ENCODE measurements at places on chromosomes 4 and X. TPM values are rescaled to one million over a fixed set of nuclear protein-coding genes. Genes with fewer than 3 reads are reported as not detected.

- DNase-seq, result no peak
These were observed 64.0 kb upstream of the VCX2 start for GRCh38 chrX:8235026-8235425.

ARHGAP36 gene
- not detected for total RNA-seq

DNA sequence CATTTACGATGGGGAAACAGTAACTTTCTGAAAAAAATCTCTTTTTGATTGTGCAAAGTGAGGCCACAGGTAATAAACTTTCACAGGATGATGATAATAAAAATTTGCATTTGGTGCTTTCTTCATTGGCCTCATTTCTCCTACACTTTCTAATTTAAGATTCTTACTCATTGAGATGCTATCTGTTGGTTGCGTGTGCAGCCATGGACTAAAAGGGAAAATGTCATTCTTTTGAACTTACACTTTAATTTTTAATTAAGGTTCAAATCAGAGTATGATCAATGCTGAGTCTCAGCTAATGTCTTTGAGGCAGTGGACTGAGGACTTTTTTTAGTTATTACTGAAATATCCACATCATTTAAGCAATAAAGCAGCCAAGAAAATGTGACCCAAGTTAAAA lies 87.6 kb downstream of the SEL1L3 start:
- DNase-seq, result no peak

NAP1L2 gene
- 0.06 TPM for total RNA-seq

GRCh38 chrX:15404401-15405096 lies 20.3 kb upstream of the VEGFD start:
- no peak for DNase-seq

DNA sequence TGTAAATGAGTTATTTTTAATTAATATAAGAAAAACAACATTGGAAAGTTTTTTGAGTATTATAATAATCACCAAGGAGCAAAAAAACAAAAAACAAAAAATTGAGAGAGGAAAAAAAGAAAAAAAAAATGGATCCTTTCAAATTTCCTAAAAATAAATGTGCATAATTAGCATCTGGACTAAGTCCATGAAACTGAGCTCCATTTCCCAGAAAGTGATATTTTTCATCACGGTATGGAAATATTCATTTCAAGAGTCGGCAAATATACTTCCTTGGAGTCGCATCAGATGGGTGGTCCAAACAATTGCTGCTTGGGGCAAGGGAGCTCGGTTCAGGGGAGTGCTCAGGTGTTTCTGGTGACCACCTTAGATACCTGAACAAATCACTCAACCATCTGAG lies 305.1 kb downstream of the LDB2 start:
- no peak for DNase-seq

GRCh38 chr4:69775321-69775867 lies 15.0 kb upstream of the SULT1B1 start:
- DNase-seq, result no peak

DCAF12L2 gene
- total RNA-seq, result not detected

- DNase-seq, result no peak
These were observed 79.0 kb downstream of the GPR82 start for GRCh38 chrX:41802958-41803357.

SATL1 gene
- 0.18 TPM for total RNA-seq

DNA sequence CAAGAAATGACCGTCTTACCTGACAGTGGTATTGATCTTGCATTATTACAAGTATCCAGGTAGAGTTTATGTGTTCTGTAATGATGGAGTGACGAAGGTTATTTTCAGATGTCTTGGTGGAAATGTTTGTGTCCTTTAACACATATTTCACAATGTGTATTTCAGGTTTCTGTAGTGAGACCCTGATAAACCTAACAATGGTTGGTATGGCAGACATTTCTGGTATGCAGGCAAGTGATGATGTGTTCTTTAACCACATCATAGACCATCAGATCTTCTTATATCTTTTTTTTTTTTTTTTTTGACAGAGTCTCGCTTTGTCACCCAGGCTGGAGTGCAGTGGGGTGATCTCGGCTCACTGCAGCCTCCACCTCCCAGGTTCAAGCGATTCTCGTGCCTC lies 14.6 kb upstream of the ATXN3L start:
- peak; percentile 45 for DNase-seq

HPGD gene
- 6.4 TPM for total RNA-seq

GRCh38 chr4:122341886-122342285 lies 36.9 kb upstream of the ADAD1 start:
- DNase-seq, result no peak

GRCh38 chr4:151029537-151029936 lies 14.5 kb upstream of the LRBA start:
- no peak for DNase-seq

- DNase-seq, result no peak
These were observed 568.5 kb downstream of the FSTL5 start for GRCh38 chr4:161595230-161595771.

Measured in SJSA1 (cell line).